ENCODE measurements at places on chromosomes 6 and 20. TPM values are rescaled to one million over a fixed set of nuclear protein-coding genes. Genes with fewer than 3 reads are reported as not detected.

DNA sequence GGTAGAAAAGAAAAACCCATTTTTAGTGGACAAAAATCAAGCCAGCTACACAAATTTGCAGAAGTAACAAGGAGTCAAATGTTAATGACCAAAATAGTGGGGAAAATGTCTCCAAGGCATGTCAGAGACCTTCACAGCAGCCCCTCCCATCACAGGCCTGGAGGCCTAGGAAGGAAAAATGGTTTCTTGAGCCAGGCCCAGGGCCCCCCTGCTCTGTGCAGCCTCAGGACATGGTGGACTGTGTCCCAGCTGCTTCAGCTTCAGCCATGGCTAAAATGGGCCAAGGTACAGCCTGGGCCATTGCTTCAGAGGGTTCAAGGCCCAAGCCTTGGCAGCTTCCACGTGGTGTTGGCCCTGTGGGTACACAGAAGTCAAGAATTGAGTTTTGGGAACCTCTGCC lies 82.5 kb upstream of the CLVS2 start:
- H3K4me1 ChIP-seq: no peaks in the 10 kb centered on the region
- no peak overlapping the region for H3K4me3 ChIP-seq
- no peaks in the 10 kb centered on the region for H3K36me3 ChIP-seq
- H3K27ac ChIP-seq: no peak overlapping the region
- no peak for DNase-seq

DNA sequence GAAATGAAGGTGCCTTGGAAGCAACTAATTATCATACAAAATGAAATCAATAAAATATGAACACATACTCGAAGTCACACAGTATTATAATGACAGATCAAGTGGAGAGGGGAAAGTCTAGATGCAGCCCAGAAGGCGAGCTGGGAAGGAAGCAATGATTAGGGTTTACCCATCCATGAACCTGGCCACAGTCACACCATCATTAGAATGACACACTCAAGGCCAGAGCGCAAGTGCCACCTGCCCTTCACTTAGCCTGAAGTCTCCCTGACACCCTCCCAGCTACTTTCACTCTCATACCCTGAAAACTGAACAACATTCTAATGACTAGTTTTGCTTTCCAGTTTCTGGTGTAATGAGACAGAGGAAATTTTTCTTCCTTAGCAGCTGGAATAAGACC lies 302.8 kb upstream of the JARID2 start:
- H3K36me3 ChIP-seq: no peaks in the 10 kb centered on the region
- no peaks in the 10 kb centered on the region for H3K27me3 ChIP-seq
- no peak overlapping the region for H3K27ac ChIP-seq
- no peak for DNase-seq
- no peaks in the 10 kb centered on the region for H3K4me1 ChIP-seq

DNA sequence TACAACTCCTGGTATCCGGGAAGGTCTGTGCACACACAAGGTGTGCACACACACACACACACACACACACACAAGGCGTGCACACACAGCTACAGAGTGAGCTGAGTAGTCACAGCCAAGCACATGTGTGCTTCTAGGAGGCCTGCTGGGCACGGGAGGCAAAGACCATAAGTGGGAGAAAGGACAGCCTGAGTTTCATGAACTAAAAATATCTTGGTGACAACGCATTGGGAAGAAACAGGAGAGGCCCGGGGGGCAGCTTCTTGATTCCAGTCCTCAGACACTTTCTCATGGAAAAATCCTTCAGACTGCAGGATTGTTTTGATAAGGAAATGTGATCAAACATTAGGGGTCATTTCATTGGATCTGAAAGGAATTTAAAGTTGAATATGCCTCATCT lies 2.6 kb downstream of the TRAF3IP2 start:
- peak; percentile 53 for DNase-seq
- no peaks in the 10 kb centered on the region for H3K27me3 ChIP-seq
- H3K27ac ChIP-seq: peak overlapping the region; percentile 72
- H3K4me3 ChIP-seq: peak overlapping the region; percentile 90
- peaks cover 25% of the 10 kb centered on the region for H3K36me3 ChIP-seq

DNA sequence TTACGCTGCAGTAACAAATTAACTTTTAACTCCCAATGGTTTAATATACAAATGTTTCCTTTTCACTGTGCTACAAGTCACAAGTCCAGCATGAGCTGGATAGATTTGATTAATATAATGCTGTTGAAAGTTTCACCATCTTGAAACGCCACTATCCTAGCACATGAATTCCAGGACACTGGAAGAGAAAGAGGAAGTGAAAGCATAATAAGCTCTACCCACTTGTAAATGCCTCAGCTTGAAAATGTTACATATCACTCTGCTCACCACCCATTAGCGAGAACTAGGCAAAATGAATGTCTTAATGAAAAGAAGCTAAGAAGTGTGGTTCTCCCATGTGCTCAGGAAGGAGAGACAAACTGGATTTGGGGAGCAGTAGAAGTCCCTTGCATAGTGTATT lies 46.9 kb downstream of the PCSK2 start:
- H3K27ac ChIP-seq: no peak overlapping the region
- no peak for DNase-seq
- peaks cover 36% of the 10 kb centered on the region for H3K27me3 ChIP-seq

- H3K36me3 ChIP-seq: no peaks in the 10 kb centered on the region
- H3K4me1 ChIP-seq: no peaks in the 10 kb centered on the region
Measured at GRCh38 chr6:130935978-130936377, 108.8 kb downstream of the SMLR1 start.

Gene CTSZ
- 103 TPM for total RNA-seq

- H3K4me3 ChIP-seq: no peak overlapping the region
- peak; percentile 62 for DNase-seq
- H3K36me3 ChIP-seq: no peaks in the 10 kb centered on the region
- no peak overlapping the region for H3K27ac ChIP-seq
- no peaks in the 10 kb centered on the region for H3K27me3 ChIP-seq
- H3K4me1 ChIP-seq: no peaks in the 10 kb centered on the region
Measured at GRCh38 chr6:74409447-74409846, 713.4 kb downstream of the CD109 start.

Gene MCM8
- total RNA-seq: 12.4 TPM

Gene GJA1
- total RNA-seq: not detected

GRCh38 chr6:140581601-140582000 lies 1207.2 kb upstream of the CITED2 start:
- no peaks in the 10 kb centered on the region for H3K36me3 ChIP-seq
- no peaks in the 10 kb centered on the region for H3K27me3 ChIP-seq
- no peak overlapping the region for H3K27ac ChIP-seq
- DNase-seq: no peak
- no peak overlapping the region for H3K4me3 ChIP-seq

Gene GNAS
- 629 TPM for total RNA-seq

- H3K4me1 ChIP-seq: no peaks in the 10 kb centered on the region
- no peak for DNase-seq
- H3K4me3 ChIP-seq: no peak overlapping the region
- no peaks in the 10 kb centered on the region for H3K27me3 ChIP-seq
Measured at GRCh38 chr20:19397666-19398065, 185.2 kb downstream of the SLC24A3 start.

DNA sequence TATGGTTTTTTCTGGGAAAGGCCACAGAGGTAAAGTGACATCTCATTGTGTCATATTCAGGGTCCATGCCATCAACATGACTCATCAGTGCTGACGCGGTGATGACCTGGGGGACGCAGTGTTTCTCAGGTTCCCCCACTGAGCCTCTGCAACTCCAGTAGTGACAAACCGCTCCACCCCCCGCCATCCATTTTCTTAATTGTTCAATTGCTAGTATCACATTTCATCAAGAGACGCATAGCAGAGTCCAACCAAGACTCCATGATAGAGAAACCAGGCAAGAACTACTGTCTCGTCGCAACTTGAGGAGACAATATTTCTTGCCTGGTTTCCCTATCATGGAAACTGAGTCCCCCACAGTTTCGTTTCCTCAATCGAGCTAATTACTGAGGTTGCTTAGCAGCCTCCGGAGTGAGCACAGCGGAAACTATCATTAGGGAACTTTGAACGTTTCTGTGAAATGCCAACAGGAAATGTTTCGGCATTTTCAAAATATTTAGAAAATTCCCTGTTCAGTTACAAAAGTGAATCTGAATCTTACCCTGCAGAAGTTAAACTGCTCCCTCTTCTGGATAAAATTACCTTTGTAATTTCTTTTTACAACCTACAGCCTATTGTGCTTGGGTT lies 12.2 kb upstream of the SERPINB1 start:
- H3K4me1 ChIP-seq: peaks cover 1% of the 10 kb centered on the region
- peak; percentile 69 for DNase-seq
- H3K27me3 ChIP-seq: no peaks in the 10 kb centered on the region
- peak overlapping the region; percentile 50 for H3K4me3 ChIP-seq
- no peak overlapping the region for H3K27ac ChIP-seq

GRCh38 chr20:25470045-25470444 lies 62.6 kb downstream of the GINS1 start:
- H3K27ac ChIP-seq: no peak overlapping the region
- no peaks in the 10 kb centered on the region for H3K27me3 ChIP-seq
- no peaks in the 10 kb centered on the region for H3K4me1 ChIP-seq
- H3K4me3 ChIP-seq: no peak overlapping the region
- no peaks in the 10 kb centered on the region for H3K36me3 ChIP-seq

- no peaks in the 10 kb centered on the region for H3K4me1 ChIP-seq
- DNase-seq: no peak
- peaks cover 35% of the 10 kb centered on the region for H3K36me3 ChIP-seq
- no peak overlapping the region for H3K27ac ChIP-seq
- no peaks in the 10 kb centered on the region for H3K27me3 ChIP-seq
Measured at GRCh38 chr20:36752582-36752981, 6.7 kb upstream of the NDRG3 start.

DNA sequence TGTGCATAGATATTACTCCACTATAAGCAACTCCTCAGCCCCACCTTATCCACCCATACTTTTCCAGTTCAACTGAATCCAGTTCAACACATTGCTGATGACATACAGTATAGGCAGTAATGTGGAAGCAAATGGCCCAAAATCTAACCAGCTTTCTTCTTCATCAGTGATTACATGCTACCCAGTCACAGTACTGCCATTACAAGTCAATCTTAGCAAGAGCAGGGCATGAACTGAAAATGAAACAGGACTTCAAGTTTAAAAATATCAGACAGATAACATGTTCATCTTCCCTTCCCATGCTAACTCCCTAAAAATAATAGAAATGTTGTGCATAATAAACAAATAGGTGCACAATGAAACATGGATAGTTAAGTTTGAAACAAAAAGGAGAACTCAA lies 19.2 kb downstream of the RRAGD start:
- DNase-seq: no peak
- H3K36me3 ChIP-seq: no peaks in the 10 kb centered on the region
- H3K27me3 ChIP-seq: peaks cover 19% of the 10 kb centered on the region
- H3K4me1 ChIP-seq: no peaks in the 10 kb centered on the region
- H3K27ac ChIP-seq: no peak overlapping the region
- H3K4me3 ChIP-seq: no peak overlapping the region

DNA sequence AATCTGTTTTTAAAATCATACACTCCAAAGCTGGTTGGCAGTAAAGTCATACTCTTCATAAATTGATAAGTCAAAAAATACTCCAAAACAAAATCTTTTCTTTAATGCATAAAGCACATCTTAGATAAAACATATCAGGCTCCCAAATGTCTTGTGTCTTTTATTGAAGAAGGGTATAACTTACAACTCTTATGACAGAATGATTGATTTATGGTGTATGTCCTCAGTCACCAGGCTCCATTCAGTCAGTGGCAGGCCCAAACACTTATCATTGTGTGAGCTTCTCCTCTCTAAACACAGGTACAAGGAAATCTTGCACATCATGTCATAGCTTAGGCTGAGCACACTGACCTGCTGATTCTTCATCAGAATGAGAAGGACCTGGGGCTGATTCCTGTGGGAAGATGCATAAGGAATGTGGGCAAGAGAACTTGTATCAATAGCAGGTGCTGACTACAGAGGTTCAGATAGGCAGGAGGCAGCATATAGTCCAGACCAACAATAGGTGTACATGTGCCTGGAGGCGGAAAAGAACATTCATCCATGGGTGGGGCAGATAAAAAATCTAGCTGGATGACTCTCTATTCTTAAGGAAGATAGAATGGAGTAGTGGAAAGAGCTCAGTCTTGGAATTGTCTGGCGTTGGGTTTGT lies 1.9 kb downstream of the CALHM5 start:
- H3K27ac ChIP-seq: no peak overlapping the region
- no peak overlapping the region for H3K4me3 ChIP-seq
- DNase-seq: no peak
- no peaks in the 10 kb centered on the region for H3K27me3 ChIP-seq
- peaks cover 6% of the 10 kb centered on the region for H3K4me1 ChIP-seq

DNA sequence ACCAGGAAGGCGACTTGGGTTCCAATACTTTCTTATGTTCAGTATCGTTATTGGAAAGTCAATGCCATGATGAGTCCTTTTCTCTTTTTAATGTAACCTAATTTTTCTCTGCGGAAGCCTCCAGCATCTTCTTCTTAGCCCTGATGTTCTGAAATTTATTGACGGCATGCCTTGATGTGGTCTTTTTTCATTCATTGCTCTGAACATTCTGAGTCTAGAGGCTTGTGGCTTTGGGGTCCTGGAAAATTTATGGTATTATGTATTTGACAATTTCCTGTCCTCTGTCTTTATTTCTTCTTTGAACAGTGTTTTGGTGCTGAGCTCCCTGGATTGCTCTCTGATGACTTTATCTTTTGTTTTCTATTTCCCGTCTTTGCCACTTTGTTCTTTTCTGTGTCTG lies 28.7 kb upstream of the MAS1 start:
- no peak overlapping the region for H3K4me3 ChIP-seq
- no peaks in the 10 kb centered on the region for H3K36me3 ChIP-seq

- no peak for DNase-seq
- H3K27me3 ChIP-seq: no peaks in the 10 kb centered on the region
- no peaks in the 10 kb centered on the region for H3K36me3 ChIP-seq
- no peak overlapping the region for H3K27ac ChIP-seq
Measured at GRCh38 chr20:47484303-47484702, 17.4 kb upstream of the NCOA3 start.

DNA sequence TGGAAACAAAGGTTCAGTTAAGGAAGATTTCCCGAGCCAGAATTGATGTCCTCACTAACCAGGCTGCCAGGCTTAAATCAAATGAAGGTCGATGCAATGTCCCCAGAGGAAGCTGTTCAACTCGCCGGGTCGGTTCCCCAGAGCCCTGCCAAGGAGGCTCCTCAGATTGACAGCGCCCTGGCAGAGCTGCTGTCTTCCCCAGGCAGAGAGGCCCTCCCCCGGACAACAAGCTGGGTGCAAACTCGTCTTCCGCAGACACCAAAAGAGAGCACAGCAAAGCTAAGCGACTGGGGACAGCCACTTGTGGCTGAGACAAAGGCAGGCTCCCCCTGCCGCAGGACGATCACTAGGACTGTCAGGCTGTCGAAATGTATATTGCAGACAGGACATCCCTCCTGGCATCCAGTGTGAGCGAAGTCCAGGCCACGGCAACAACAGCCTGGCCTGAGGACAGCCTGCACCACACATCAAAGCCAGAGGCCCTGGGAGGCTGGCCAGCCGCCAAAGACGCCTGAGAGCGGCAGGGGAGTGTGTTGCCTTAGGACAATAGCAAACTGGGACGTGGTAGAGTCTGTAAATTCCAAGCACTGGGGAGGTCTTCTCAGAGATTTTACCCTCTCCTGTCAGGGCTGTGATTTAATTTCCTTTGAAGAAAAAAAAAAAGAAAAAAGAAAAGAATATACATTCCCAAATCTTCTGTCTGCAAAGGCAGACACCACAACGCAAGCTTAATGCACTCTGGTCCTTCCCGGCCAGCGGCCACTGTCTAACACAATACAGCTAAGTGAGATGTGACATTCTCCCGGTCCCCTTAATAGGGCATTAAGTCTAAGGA lies 99.1 kb downstream of the HIVEP2 start:
- H3K4me3 ChIP-seq: peak overlapping the region; percentile 69
- no peaks in the 10 kb centered on the region for H3K27me3 ChIP-seq
- peaks cover 13% of the 10 kb centered on the region for H3K36me3 ChIP-seq
- H3K4me1 ChIP-seq: peaks cover 70% of the 10 kb centered on the region
- peak overlapping the region; percentile 95 for H3K27ac ChIP-seq

All from MCF 10A (cell line).